ENCODE measurements at places on chromosomes 16 and 17.

GRCh38 chr17:12597895-12598294 lies 67.8 kb upstream of the MYOCD start:
- DNase-seq: no peak

DNA sequence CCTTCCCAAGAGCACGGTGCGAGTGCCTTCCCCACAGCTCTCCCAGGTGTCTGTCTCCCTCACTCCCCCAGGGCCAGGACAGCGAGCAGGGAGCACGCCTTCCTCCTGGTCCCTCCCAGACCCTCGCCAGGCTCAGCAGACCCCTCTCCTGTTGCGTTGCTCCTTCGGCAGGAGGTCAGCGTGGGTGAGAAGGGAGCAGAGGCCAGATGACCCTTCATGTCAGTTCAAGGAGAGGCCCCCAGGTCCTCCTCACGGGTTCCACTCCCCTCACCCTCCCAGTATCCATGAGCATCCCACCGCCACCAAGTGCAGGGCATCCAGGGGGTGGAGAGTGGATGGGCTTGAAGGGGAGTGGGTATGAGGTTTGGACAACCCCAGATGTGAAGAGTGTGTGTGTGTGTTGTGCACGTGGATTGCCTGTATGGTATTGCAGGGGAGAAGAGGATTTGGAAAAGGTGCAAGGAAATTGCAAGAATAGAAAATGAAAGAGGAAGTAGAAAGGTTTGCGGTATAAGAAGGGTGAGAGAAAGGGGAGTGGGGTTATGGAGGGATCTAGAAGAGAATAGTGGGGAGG lies 17.7 kb downstream of the SGCA start:
- no peak for DNase-seq

DNA sequence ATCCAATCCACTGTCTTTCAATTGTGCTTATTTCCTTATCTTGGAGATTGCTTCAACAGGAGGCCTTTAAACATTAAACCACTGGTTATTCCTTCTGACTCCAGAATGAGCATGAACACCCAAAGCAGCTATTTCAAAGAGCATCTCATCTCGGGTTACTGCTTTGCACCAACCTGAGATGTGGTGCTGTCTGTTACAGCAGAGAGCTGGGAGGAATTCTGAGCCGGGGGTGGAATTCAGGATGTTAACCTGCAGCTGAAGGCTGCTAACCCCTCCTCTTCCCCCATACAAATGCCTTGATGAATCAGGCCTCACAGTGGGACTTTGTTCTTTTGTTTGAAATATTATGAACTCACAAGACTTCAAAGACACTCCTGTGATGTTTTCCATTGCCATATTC lies 113.1 kb downstream of the SHISA9 start:
- no peak for DNase-seq

GRCh38 chr17:61450641-61451537 lies 1.3 kb upstream of the TBX4 start:
- DNase-seq: no peak

DNA sequence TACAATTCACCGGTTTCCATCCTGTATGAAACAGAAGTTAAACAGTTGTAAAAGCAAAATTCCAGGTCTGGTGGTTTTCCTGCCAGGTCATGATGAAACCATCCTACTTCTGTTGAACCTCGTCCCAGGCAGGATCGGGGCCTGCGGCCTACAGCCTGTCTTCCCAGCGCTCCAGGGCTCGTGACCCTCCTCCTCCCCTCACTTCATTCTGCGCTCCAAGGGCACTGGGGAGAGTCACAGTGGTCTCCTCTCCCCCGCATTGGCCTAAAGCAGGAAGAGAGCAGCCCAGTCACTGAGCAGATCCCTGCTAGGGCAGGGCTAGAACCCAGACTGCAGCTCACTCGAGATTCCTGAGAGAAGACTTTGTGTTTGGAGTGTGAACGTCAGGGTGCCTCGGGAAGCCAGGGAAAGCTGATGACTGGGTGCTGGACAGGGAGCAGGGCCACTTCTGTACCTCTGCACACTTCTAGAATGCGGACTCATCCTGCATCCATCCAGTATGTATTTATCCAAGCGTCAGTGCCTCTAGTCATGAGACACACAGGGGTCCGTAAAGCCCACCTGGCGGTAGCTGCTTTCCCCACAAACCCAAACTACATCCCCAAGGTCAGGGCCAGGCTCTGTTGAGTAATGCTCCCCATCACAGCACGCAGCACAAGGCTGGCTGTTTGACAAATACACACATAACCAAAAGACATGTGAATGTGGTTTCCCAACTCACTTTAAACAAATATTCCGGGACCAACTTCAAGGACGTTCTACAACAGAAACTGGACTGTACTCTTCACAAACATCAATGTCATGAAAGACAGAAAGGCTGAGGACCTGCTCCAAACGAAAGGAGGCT lies 1.7 kb upstream of the ITGAE start:
- DNase-seq: no peak

- peak; percentile 68 for DNase-seq
Measured at GRCh38 chr17:7627250-7628121, at the start of gene SAT2. SAT2 (minus strand) TSS chr17:7627821; CDS start chr17:7627635, 186 bp downstream.

- peak; percentile 22 for DNase-seq
Measured at GRCh38 chr16:11297492-11298142, 16.5 kb upstream of the PRM1 start.

GRCh38 chr16:12675852-12676251 lies 127.8 kb downstream of the CPPED1 start:
- no peak for DNase-seq

GRCh38 chr16:68416057-68417046 lies 32.0 kb downstream of the SMPD3 start:
- DNase-seq: no peak

DNA sequence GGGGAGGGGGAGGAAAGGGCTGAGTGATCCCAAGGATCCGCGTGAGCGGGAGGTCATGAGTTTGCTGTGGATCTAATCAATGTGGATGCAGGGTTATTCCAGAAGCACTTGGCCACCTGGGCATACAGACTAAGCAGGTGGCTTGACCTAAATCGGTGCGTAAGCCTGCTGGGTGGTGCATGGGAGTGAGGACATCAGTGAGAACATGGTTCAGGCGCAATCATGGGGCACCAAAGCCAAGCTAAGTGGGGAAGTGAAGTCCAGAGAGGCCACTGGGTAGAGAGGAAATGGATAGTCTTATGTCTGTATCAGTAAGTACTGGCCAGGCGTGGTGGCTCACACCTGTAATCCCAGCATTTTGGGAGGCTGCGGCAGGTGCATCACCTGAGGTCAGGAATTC lies 18.9 kb upstream of the MFSD6L start:
- DNase-seq: no peak

DNA sequence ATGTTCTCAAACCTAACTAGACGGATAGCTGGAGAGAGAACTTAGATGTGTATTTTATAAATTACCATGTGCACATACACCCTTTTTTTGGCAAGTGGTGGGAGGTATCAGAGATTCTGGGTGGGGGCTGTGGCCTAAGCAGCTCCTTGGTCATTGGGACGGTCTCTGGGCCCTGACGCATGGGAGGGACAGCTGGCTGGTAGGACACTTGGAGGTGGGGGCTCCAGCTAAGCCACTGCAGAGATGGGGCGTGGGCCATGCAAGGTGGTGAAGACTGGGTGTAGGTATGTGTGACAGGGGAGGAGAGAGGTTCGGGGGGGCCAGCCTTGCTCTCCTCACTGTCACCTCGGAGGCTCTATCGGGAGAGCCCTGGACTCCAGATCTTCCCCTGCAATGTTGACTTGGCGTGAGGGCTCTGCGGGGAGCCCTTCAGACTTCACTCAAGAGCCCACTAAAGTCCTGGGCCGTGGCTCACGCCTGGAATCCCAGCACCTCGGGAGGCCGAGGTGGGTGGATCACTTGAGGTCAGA lies 17.1 kb downstream of the C1QTNF1 start:
- DNase-seq: no peak

DNA sequence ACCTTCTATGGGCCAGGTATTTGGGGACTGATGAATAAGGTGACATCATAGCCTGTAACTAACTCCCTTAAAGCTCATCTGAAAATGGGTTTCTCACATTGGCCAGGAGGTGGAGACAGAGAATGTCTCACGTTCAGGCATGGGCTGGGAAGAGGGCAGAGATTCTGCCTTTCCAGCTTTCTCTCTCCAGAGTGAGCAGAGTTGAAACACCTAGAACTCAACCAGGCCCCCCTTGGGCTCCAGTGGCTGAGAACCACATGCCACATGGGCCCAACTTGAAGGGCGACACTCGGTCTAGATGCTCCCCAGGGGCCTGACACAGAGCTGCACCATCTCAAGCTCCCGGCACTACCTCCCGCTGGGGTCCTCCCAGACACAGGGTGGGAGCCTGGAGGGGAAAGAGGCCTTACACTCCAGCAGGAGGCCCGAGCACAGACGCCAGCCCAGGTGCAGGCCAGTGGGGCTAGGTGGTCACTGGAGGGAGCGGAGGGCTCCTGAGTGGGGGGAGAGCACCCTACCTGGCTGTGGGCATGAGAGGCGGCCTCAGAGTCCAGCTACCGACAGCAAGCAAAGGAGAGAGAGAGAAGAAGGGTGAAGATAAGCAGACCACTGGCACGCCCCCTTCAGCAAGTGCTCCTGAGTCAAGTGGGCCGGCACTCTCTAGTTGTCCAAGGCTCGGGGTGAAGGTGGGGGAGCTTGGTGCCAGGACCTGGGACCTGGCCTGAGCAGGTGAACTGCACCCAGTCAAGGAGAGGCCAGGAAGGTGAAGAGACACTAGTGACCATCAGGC lies 55.9 kb downstream of the MYO18A start:
- no peak for DNase-seq

- DNase-seq: no peak
Measured at GRCh38 chr17:42669977-42670788, 6.6 kb downstream of the PLEKHH3 start.

GRCh38 chr17:45906237-45906636 lies 11.9 kb downstream of the MAPT start:
- DNase-seq: no peak

GRCh38 chr16:56965149-56966092 lies 3.7 kb downstream of the CETP start:
- DNase-seq: no peak

DNA sequence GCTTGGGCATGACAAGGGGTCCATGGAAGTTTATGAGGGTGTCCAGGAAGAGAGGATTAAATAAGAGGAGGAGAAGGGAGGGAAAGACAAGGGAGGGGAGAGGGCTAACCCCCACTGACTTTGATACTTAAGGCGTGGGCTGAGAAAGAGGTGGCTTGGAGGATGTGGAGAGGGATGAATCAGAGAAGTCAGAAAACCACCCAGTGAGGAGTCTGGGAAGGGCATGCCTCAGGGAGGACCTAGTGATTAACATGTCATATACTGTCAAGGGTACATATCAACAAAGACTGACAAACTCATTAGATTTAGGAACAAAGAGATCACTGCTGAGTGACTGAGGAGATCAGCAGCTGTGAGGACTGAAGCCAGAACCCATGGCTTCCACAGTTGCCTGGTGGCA lies 145.4 kb downstream of the IRX5 start:
- no peak for DNase-seq

DNA sequence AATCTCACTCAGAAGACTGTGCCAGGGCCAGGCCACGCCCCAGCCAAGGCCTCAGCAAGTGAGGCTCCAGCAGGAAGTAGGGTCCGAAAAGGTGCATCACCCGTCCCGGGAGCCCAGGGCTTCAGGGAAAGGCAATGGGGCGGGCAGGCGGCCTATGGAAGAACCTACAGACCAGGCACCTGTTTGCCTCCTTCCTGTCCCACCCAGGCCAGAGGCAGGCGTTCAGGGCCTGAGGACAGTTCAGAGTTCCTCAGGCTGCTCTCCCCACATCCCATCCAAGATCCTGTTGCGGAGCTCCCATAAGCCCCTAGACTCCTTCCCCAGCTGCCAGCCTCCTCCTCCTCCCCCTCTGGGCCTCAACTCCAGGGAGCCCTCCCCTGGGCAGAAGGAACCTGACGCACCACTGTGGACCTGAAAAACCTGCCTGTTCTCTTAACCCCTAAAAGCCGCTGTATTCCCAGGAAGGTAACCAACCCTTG lies 2.3 kb downstream of the CLUH start:
- no peak for DNase-seq

DNA sequence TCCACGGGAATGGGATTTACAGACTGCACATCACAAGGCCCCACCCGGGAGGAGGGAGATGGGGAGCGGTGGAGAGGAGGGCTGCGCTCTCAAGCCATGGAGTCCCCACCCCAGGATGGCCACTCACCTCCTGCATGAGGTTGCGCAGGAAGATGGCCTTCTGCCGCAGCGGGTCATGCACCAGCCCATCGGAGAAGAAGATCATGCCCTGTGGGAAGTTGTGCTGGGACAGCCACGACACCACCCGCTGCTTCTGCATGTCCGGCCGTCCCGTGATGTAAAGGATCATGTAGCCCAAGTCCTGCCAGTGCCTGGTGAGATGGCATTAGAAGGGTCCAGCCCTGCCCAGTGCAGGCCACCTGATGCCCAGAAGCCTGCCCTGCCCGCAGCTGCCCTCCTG lies 17.0 kb downstream of the PIMREG start:
- no peak for DNase-seq

DNA sequence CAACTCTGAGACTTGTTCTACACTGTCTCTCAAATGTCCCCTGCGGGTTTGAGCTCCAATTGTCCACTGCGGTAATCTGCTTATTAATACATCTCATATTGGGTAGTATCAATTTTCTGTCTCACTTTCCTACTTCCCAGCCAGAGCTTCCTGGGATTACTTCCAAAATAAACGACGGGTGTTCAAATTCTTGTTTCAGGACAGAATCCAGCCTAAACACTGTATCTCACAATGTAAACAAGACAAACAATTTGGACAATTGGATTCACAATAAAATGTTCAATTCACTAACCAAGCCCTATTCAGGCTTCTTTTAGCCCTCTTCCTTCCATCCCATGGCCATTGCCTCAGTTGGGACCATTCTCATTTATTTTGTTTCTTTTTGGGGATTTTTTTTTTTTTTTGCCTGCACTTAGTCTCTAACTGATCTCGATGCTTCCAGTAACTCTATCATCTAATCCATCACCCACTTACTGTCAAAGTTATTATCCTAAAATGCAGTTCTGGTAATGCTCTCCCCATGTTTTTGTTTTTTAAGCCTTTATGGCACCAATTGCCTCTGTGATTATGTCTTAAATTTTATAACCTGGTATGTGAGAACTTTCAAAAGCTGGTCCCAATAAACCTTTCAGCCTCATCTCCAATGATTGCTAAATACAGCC lies 2.0 kb upstream of the VAT1L start:
- no peak for DNase-seq

- no peak for DNase-seq
Measured at GRCh38 chr17:76432712-76433336, 20.1 kb downstream of the UBE2O start.

GRCh38 chr16:47236716-47237115 lies 93.0 kb upstream of the NETO2 start:
- DNase-seq: no peak

GRCh38 chr17:44318077-44318892 lies 6.3 kb downstream of the SLC25A39 start:
- no peak for DNase-seq

GRCh38 chr17:65047941-65048340 lies 8.6 kb downstream of the GNA13 start:
- DNase-seq: no peak

GRCh38 chr16:86961171-86961601 lies 356.0 kb downstream of the C16orf95 start:
- no peak for DNase-seq

- DNase-seq: no peak
Measured at GRCh38 chr16:83586461-83587200, 221.1 kb upstream of the HSBP1 start.

GRCh38 chr17:16912021-16912962 lies 59.6 kb downstream of the TNFRSF13B start:
- no peak for DNase-seq

GRCh38 chr16:1460602-1461138 lies 14.2 kb downstream of the CLCN7 start:
- no peak for DNase-seq

Measured in NCI-H187 (cell line).